Thymus (tissue), 14 donors: ENCODE measurements at places on chromosomes 5 and 9. TPM values are rescaled to one million over a fixed set of nuclear protein-coding genes. Genes with fewer than 3 reads are reported as not detected.

The TRIP13 gene
- total RNA-seq, result 12.9 TPM

The HK3 gene
- 3.2 TPM for total RNA-seq

The MEIKIN gene
- total RNA-seq, result 0.14 TPM

The TRIM36 gene
- total RNA-seq, result 1.8 TPM

The SLC26A2 gene
- total RNA-seq, result 6.5 TPM

The CARTPT gene
- 0.24 TPM for total RNA-seq

The PTPRD gene
- total RNA-seq, result 13.5 TPM

The ZFAND5 gene
- 56.2 TPM for total RNA-seq

The IL3 gene
- not detected for total RNA-seq

The CD274 gene
- 21.7 TPM for total RNA-seq

DNA sequence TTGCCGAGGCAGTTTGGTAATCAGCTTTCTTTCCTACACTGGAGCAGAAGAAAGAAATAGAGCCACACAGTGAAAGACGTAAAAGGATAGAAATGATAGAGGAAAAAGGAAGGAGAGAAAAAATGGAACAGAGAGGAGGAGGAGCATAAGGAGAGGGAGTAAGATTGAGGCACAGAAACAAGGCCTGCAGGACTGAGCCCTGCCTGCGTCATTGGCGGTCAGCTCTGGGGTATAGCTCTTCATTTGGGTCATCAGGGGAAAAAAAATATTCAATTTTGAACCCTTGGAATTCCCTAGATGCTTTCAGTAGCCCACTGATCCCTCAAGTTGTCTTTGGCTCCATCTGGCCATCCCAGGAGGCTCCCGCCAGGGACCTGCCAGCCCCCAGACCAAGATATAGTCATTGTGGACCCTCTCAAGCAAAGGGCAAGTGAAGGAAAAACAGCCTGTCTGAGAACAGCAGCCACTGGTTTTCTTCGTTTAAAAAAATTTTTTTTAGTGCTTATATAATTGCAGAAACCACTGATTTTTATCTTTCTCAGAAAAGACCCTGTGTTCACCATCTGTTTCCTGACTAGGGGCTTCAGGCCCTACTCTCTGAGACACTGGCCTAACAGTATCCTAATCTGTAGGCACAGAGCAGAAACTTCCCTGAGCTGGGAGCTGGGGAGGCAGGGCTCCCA is 31.3 kb upstream of the MATR3 start:
- DNase-seq, result no peak

GRCh38 chr5:1393571-1394501 is 48.9 kb upstream of the CLPTM1L start:
- DNase-seq, result no peak

GRCh38 chr5:157189223-157189622 is 8.6 kb downstream of the ITK start:
- DNase-seq, result no peak

GRCh38 chr9:73872701-73873100 is 624.4 kb upstream of the RORB start:
- no peak for DNase-seq

- peak; percentile 26 for DNase-seq
These were observed 168.8 kb downstream of the PDE4D start for GRCh38 chr5:59724482-59725391.

- no peak for DNase-seq
These were observed 388 bp downstream of the ANKS6 start for GRCh38 chr9:98795970-98796363.

GRCh38 chr9:128204858-128205257 is 1.7 kb downstream of the DNM1 start:
- no peak for DNase-seq

GRCh38 chr9:113603048-113603375 is 139.5 kb downstream of the RGS3 start:
- no peak for DNase-seq

- DNase-seq, result no peak
These were observed 776.6 kb downstream of the CDH12 start for GRCh38 chr5:22076586-22076985.

GRCh38 chr9:4788703-4789102 is 4.0 kb upstream of the RCL1 start:
- no peak for DNase-seq

- DNase-seq, result no peak
These were observed 142.0 kb downstream of the AOPEP start for GRCh38 chr9:94868464-94868863.

- no peak for DNase-seq
These were observed 144.1 kb downstream of the CCDC171 start for GRCh38 chr9:15696979-15697378.

- no peak for DNase-seq
These were observed 185.7 kb upstream of the CCNH start for GRCh38 chr5:87598460-87598859.

DNA sequence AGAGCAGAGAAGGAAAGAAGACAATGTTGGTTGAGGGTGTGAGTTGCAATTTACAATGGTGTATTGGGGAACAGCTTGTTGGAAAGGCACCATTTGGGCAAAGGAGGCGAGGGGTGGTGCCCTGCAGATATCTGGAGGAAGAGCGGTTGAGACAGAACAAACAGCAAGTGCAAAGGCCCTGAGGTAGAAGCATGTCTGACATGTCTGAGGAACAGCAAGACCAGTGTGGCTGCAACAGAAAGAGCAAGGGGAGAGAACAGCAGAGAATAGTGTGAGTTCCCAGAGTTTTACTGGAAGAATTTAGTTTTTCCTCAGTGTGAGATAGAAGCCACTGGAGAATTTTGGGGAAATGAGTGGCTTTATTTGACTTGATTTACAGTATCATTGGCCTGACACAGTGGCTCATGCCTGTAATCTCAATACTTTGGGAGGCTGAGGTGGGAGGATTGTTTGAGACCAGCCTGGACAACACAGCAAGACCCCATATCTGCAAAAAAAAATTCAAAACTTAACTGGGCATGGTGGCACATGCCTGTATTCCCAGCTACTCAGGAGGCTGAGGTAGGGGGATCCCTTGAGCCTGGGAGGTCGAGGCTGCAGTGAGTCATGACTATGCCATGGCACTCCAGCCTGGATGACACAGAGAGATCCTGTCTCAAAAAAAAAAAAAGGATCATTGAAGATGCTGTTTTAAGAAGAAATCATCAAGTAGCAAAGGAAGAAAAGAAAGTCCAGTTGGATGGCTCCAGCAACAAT is 13.6 kb downstream of the CMBL start:
- no peak for DNase-seq

DNA sequence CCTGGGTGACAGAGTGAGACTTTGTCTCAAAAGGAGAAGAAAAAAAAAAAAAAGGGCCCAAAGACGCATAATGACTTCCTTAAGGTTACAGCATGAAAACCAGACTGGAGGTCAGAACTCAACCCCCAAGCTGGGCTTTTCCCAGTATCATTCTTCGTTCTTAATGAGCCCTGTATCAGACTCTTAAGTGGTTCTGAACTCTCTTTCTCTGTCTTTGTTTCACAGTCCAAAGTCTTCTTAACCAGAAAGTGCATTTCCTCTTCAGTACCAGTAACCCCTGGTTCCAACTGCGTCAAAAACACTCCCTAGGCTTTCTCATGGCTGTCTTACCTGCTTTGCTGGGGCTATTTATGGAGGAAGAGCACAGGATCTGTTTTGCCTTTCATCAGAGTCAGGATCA is 38.4 kb upstream of the SHB start:
- no peak for DNase-seq

GRCh38 chr5:14696057-14696456 is 31.5 kb downstream of the OTULIN start:
- no peak for DNase-seq

DNA sequence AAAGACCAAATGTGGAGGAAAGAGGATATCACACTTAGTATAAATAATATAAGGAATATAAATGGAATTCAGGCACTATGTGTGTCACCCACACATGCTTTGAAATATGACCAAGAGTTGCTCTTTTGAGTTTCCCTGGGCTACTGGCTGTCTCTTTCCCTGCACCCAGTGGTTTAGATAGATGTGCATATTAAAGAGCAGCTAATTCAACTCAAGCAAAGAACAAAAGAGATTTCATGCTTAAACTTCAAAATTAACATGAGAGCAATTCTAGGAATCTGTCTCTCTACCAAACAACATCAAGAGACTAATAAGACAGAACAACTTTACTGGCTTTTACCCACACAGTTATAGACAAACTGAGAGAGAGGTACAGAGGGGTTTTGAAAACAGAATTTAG is 38.0 kb upstream of the ITGA1 start:
- no peak for DNase-seq

- no peak for DNase-seq
These were observed 131.5 kb downstream of the INSYN2B start for GRCh38 chr5:169848792-169849191.

DNA sequence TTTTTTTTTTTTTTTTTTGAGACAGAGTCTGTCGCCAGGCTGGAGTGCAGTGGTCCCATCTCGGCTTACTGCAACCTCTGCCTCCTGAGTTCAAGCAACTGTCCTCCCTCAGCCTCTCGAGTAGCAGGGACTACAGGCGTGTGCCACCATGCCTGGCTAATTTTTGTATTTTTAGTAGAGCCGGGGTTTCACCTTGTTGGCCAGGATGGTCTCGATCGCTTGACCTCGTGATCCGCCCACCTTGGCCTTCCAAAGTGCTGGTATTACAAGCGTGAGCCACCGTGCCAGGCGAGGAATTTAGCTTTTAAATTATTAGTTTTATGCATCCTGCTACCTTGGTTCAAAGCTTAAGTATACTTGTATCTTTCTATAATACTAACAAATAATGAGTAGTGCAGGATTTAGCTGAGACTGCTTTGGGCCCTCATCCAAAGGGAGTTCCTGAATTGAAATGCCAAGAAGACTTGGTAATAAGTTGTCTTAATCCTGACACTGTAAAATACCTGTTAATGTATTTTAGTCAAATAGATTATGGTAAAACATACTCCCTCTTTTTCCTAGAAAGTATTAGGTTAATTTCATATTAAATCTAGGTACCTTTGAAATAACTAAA is 5.0 kb downstream of the CDC42SE2 start:
- DNase-seq, result no peak

GRCh38 chr5:177005619-177006264 is 837 bp downstream of the UIMC1 start:
- DNase-seq, result peak; percentile 56

DNA sequence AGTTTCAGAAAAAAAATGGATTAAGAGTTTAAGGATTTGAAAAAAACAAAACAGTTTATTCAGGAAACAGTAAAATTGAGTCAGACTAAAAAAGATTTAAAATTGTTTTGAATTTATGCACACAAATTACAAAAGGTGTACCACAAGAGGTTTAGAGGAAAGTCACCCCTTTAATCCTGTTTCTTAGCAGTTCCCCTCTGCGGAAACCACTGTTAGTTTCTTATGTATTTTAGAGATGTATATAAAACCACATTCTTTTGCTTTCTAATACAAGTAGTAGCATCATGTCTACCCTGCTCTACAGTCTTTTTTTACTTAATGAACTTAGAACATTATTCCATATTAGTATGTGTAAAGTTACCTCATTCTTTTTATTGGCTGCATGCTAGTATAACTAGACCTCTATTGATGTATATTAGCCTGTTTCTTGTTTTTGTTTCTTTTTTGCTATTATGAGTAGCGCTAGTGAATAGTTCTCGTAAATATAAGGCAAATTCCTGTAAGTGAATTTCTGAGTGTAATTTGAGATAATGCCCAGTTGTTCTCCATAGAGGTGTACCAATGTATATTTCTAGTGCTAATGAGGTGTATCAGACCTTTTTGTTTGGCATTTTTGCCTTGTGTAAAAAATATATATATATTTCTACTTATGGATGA is 20.0 kb downstream of the GPBP1 start:
- DNase-seq, result no peak

- DNase-seq, result no peak
These were observed 21.6 kb downstream of the ANKS6 start for GRCh38 chr9:98774746-98775145.

DNA sequence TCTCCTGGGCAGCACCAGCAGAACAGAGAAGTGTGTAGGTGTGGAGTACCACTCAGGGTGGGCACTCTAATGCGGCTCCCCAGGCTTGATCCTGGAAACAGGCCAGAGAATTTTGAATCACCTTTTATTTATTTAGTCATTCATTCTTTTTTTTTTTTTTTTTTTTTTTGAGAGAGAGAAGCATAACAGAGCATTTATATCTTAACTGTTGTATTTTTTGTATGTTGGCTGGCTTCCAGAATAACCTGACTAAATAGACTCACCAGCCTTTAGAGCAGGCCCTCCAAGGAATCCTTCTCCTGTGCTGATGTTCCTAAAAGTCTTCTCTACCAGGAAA is 153.4 kb downstream of the PIK3R1 start:
- no peak for DNase-seq

GRCh38 chr5:80720181-80720580 is 65.4 kb upstream of the DHFR start:
- no peak for DNase-seq

GRCh38 chr5:135735831-135736230 is 98.6 kb upstream of the SLC25A48 start:
- DNase-seq, result no peak

GRCh38 chr9:89178830-89179539 is 367 bp upstream of the SHC3 start:
- no peak for DNase-seq

DNA sequence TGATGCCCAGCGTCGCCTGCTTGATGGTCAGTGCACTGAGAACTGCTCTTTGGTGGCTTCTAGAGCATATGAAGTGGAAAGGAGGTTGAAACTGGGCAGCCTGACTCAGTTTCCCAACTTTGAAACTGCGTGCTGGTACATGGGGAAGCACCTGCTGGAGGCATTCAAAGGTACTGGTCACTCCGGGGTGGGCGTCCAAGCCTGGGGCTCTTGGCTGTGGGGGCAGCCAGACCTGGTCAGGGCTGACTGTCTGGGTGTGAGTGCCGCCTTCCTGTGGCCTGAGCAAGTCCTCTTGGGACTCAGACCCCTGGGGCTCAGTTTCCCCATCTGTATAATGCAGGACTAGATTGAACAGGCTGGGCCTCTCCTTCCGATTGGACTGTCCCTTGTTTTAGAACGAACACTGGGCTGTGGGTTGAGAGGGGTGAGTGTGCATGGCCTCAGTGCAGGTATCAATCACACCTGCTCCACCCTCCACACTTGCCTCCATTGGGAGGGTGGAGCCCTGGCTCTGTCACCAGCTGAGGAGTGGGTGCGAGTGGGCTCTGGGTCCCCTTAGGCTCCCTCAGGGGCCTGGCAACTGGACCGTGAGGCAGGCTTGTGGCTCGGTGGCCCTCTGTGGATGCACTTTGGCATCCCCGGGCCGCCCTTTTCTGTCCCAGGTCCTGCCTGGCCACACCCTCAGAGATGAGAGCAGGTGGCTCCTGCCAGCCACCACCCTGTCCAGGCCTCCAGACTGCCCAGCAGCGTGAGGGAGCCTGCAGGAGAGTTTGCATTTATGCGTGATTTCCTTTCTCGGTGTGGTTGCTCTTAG is 80.2 kb downstream of the PHF2 start:
- no peak for DNase-seq

DNA sequence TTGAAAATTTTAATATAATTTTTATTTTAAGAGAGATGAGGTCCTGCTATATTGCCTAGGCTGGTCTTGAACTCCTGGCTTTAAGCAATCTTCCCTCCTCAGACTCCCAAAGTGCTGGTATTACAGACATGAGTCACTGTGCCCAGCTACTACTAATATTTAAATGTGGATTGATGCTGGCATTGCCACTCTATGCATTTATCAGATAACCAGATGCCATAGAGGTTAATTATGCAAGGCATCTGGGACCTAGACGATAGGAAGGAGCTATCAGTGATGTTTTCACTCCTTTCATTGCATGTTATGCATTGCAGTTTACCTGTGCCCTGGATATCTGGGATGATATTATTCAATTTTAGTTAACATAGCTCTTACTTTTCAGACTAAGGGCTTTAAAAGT is 127.0 kb downstream of the RPS23 start:
- no peak for DNase-seq
